ENCODE measurements at places on chromosomes 2 and 18.
A peak's percentile ranks its signal among the peaks of the same experiment; 100 is the strongest.

- DNase-seq = no peak
These were observed 8.1 kb upstream of the BMP10 start for GRCh38 chr2:68879296-68879695.

- DNase-seq = no peak
These were observed 36.8 kb upstream of the ATP8B1 start for GRCh38 chr18:57839942-57840381.

- no peak for DNase-seq
These were observed 751.4 kb upstream of the HS6ST1 start for GRCh38 chr2:129069875-129070594.

GRCh38 chr2:201432038-201432620 lies 19.1 kb downstream of the TRAK2 start:
- DNase-seq = no peak

DNA sequence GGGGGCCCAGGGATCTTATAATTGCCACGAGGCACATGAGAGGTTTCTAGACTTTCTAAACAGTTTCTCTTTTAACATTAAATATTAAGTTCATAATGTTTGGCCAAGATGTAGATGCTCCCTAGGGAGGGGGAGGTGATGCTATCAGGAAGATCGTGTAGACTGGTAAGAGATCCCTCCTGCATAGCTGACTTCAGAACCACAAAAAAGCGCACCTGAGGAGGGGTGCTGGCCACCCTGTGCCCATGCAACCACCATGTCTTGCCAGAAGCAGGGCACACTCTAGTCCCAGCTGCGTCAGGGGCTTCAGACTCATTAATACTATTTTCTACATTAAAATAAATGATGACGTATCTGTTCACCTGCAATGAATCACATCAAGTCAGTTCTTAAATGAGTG lies 103.4 kb upstream of the SLC35G4 start:
- no peak for DNase-seq

- peak; percentile 3 for DNase-seq
These were observed 113.1 kb downstream of the GATA6 start for GRCh38 chr18:22282311-22283115.

GRCh38 chr2:201852878-201853415 lies 46.6 kb downstream of the CDK15 start:
- no peak for DNase-seq

GRCh38 chr2:8132879-8133278 lies 549.0 kb upstream of the ID2 start:
- no peak for DNase-seq

DNA sequence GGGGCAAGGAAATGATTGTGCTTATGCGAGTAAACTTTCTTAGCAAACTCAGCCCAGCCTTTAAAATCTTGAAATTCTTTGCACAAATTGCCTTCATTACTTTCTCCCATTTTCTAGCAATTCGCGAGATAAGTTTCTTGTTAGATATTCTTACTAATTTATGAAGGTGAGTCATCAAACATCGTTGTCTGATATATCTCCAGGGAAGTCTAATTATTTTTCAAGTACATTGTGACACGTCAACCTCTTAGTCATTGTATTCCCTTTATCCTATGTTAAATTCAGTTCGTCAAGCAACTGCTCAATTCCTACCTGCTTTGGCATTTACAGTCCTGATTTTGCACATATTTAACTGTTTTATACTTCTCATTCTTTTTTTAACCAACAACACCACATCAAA lies 854.5 kb upstream of the CRIM1 start:
- DNase-seq = no peak

DNA sequence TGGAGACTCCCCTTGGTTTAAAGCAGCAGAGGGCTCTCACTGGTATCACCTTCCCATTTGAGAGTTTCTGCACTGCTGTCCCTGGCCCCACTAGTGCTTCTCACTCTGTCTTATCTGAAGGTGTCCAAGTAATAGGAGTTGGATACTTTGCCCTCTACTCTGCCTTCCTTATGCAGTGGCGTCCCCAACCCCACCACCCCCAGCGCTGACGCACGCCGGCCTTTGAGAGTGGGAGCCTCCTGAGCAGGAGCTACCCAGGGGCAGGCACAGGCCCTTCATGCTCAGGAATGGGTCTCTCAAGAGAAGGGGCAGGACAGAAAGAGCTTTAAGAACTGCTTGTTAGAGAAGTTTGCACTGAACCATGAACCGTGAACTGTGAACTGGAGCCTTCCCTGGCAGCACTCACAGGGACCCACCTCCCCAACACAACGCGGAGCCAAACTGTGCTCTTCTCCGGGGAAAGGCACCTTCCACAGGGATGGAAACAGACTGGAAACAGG lies 3.3 kb downstream of the CIB4 start:
- DNase-seq = no peak
